Right atrium auricular region (tissue), 2 donors: ENCODE measurements at places on chromosomes 16 and 17. TPM values are rescaled to one million over a fixed set of nuclear protein-coding genes. Genes with fewer than 3 reads are reported as not detected.

Gene KRTAP4-4
- total RNA-seq, result not detected

Gene OGFOD3
- 26.4 TPM for total RNA-seq

Gene MTMR4
- 13.9 TPM for total RNA-seq

Gene LRRC75A
- total RNA-seq, result 2.6 TPM

Gene EPN3
- 4.5 TPM for total RNA-seq

DNA sequence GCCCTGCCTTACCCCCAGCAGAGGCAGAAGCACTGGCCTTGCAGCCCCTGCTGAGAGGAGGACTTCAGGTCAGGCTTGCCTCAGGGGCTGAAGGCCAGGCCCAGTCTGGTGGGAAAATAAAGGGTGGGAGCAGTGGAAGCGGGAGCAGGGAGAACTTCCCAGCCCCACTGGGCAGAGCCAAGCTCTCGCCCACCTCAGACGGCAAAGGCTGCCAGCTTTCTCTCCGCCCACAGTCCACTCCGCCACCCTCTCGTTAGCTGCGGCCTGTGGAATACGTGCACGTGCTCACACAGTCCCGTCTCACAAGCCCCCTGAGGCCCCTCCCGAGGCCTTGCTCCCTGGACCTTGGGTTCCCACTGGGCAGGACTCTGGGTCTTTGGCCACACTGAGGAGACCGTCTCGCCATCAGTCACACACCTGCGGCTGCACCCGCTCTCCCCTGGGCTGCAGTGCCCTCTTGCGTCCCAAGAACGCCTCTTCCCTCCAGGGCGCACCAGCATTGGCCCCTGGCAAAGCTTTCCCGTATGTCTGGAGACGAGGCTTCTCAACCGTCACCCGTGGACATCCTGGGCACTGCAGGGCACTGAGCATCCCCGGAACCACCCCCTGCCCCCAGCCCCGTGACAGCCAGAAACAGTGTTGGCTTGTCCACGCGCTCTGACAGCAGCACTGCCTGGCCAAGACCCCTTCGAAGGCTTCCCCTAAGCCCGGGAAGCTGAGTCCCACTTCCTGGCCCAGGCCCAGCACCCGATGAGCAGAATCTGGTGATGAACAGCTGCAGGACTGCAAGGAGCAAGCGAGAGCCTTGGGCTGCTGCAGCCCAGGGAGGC lies 8.3 kb downstream of the MRPL28 start:
- H3K4me1 ChIP-seq, result no peaks in the 10 kb centered on the region
- H3K36me3 ChIP-seq, result peaks cover 5% of the 10 kb centered on the region
- no peak overlapping the region for H3K27ac ChIP-seq
- no peak for DNase-seq

- H3K4me1 ChIP-seq, result peaks cover 31% of the 10 kb centered on the region
- H3K27ac ChIP-seq, result no peak overlapping the region
- H3K36me3 ChIP-seq, result no peaks in the 10 kb centered on the region
- no peaks in the 10 kb centered on the region for H3K27me3 ChIP-seq
- no peak overlapping the region for H3K4me3 ChIP-seq
- DNase-seq, result no peak
These were observed 45.3 kb downstream of the GLG1 start for GRCh38 chr16:74561626-74562025.

GRCh38 chr16:54268340-54268739 lies 18.2 kb downstream of the IRX3 start:
- no peaks in the 10 kb centered on the region for H3K27me3 ChIP-seq
- no peak overlapping the region for H3K27ac ChIP-seq
- H3K4me1 ChIP-seq, result no peaks in the 10 kb centered on the region
- H3K36me3 ChIP-seq, result no peaks in the 10 kb centered on the region

DNA sequence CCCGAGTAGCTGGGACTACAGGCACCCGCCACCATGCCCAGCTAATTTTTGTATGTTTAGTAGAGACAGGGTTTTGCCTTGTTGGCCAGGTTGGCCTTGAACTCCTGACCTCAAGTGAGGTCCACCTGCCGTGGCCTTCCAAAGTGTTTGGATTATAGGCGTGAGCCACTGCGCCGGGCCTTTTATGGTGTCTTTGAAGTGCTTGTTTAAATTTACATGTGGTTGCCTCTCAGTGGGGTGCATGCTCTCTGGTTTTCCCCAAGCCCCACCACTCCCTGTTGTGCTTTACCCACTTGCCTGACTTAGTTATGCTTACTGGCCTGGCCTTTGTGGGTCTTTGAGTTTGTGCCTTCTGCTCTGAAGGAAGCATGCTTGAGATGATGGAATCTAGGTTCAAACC lies 132.0 kb downstream of the PRKCB start:
- H3K4me1 ChIP-seq, result no peaks in the 10 kb centered on the region
- no peak overlapping the region for H3K27ac ChIP-seq
- DNase-seq, result no peak

DNA sequence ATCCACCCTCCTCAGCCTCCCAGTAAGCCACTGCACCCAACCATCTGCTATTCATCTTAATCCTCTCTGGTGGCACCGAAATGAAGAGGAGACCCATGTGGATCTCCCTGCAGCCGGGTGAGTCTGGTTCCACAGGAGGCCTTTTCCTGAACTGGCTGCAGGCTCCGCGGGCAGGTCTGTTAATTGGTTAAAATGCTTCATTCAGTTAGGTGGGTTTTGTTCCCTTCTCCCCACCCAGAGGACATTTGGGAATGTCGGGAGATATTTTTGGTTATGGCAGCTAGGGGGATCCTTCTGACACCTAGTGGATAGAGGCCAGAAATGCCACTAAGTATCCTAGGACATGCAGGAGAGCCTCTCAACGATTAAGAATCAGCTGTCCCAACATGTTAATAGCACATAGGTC lies 16.7 kb downstream of the C16orf54 start:
- H3K4me3 ChIP-seq, result no peak overlapping the region
- H3K4me1 ChIP-seq, result no peaks in the 10 kb centered on the region
- H3K27ac ChIP-seq, result no peak overlapping the region

DNA sequence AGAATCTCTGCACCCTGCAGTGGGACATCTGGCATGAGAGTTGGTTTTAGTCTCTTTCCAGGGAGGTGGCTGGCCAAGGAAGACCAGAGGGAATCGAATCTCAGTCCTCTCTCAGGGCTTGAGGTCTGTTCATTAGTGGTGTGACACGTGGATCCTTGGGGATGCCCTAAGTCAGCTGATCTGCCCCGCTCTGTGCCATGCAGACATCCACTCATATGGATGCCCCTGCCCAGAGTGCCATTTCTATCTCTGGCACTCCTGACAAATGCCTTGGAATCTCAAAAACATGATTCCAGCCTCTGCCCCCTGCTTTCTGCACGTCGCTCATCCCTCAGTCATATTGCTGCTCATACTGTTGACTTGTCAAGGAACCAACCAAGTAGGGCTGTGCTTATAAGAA lies 38.8 kb downstream of the WSCD1 start:
- H3K27me3 ChIP-seq, result no peaks in the 10 kb centered on the region
- no peak for DNase-seq
- no peak overlapping the region for H3K27ac ChIP-seq

GRCh38 chr17:50675627-50676026 lies 32.1 kb downstream of the ANKRD40 start:
- no peak overlapping the region for H3K27ac ChIP-seq
- no peak overlapping the region for H3K4me3 ChIP-seq
- H3K4me1 ChIP-seq, result no peaks in the 10 kb centered on the region
- no peak for DNase-seq
- H3K36me3 ChIP-seq, result no peaks in the 10 kb centered on the region
